ENCODE measurements at places on chromosomes 13 and 19. TPM values are rescaled to one million over a fixed set of nuclear protein-coding genes. Genes with fewer than 3 reads are reported as not detected.

Gene ZNF541
- 0.87 TPM for total RNA-seq

Gene KLK5
- total RNA-seq = not detected

Gene OBI1
- 8.2 TPM for total RNA-seq

Gene ZNF550
- total RNA-seq = 9.3 TPM

Gene ZSCAN1
- total RNA-seq = not detected

Gene NOTCH3
- 60.3 TPM for total RNA-seq

Gene KIRREL2
- total RNA-seq = not detected

Gene ZNF729
- not detected for total RNA-seq

Gene RAB3A
- total RNA-seq = 3.0 TPM

Gene PLK5
- total RNA-seq = not detected

Gene ANKLE1
- total RNA-seq = 0.55 TPM

Gene ZNF765
- 7.5 TPM for total RNA-seq

Gene IGFL1
- not detected for total RNA-seq

Gene KCNN4
- total RNA-seq = 3.1 TPM

Gene ATP4B
- not detected for total RNA-seq

Gene KLF16
- 19.0 TPM for total RNA-seq
